ENCODE measurements at places on chromosomes 4 and X. TPM values are rescaled to one million over a fixed set of nuclear protein-coding genes. Genes with fewer than 3 reads are reported as not detected.
A peak's percentile ranks its signal among the peaks of the same experiment; 100 is the strongest.

DNA sequence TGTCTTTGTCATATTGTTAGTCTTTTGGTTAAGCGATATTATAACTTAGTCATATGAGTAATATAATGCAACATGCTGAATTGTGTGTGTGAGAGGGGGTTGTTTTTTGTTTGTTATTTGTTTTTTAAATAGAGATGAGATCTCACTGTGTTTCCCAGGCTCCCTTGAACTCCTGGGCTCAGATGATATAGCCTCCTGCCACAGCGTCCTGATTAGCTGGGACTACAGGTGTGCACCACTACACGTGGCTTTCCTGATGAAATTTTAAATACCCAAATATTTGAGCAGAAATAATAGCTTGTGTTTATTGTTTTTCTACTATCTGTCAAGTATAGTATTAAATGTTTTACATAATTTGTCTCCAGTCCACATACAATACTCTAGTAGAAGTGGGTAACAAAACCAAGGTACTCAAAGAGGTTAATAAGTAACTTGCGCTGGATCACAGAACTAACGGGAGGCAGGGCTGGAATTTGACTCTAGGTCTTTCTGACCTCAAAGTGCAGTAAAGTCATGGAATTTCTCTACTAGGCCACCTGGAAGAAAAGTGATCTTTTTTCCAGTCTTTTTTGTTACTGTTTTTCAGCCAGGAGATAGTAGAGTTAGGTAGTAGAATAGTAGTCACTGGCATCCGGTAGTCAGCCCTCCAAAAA lies 47.8 kb downstream of the CLCN3 start:
- H3K27ac ChIP-seq: no peak overlapping the region
- H3K36me3 ChIP-seq: peaks cover 38% of the 10 kb centered on the region
- H3K4me1 ChIP-seq: peaks cover 10% of the 10 kb centered on the region
- H3K4me3 ChIP-seq: no peak overlapping the region
- no peaks in the 10 kb centered on the region for H3K27me3 ChIP-seq

The FGD1 gene
- total RNA-seq: 0.14 TPM

- H3K4me3 ChIP-seq: no peak overlapping the region
- no peaks in the 10 kb centered on the region for H3K36me3 ChIP-seq
- no peaks in the 10 kb centered on the region for H3K4me1 ChIP-seq
- H3K27me3 ChIP-seq: no peaks in the 10 kb centered on the region
Measured at GRCh38 chr4:23934223-23934622, 44.4 kb upstream of the PPARGC1A start.

DNA sequence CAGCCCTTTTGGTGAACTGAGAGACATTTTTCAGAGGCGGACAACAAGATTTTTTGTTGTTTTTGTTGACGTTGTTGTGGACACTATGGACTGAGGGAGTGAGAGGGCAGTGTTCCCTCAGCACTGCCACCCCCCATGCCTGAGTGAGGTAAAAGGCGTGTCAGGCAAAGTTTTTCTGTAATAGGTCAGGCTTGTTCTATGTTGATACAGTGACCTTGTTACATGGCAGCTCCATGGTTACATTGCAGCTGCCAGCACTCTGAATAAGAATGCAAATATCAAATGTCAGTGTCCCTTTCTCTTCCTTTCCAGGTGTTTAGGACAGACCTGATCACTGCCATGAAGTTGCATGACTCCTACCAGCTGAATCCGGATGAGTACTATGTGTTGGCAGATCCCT lies 36.6 kb downstream of the JADE1 start:
- no peaks in the 10 kb centered on the region for H3K27me3 ChIP-seq
- no peak overlapping the region for H3K4me3 ChIP-seq
- no peak for DNase-seq
- H3K4me1 ChIP-seq: peaks cover 15% of the 10 kb centered on the region

- DNase-seq: no peak
- no peak overlapping the region for H3K4me3 ChIP-seq
- H3K27me3 ChIP-seq: no peaks in the 10 kb centered on the region
- peaks cover 8% of the 10 kb centered on the region for H3K4me1 ChIP-seq
Measured at GRCh38 chr4:153266988-153267387, 62.7 kb downstream of the TRIM2 start.

GRCh38 chr4:7364979-7365378 lies 69.8 kb downstream of the PSAPL1 start:
- H3K4me1 ChIP-seq: no peaks in the 10 kb centered on the region
- DNase-seq: no peak
- H3K36me3 ChIP-seq: no peaks in the 10 kb centered on the region

- H3K4me3 ChIP-seq: no peak overlapping the region
- H3K27ac ChIP-seq: no peak overlapping the region
- H3K4me1 ChIP-seq: peaks cover 8% of the 10 kb centered on the region
- no peaks in the 10 kb centered on the region for H3K36me3 ChIP-seq
- DNase-seq: no peak
- no peaks in the 10 kb centered on the region for H3K27me3 ChIP-seq
Measured at GRCh38 chr4:101123231-101123630, 224.1 kb downstream of the PPP3CA start.

GRCh38 chr4:130172156-130172555 lies 1076.2 kb downstream of the C4orf33 start:
- no peak overlapping the region for H3K27ac ChIP-seq
- no peaks in the 10 kb centered on the region for H3K36me3 ChIP-seq
- no peaks in the 10 kb centered on the region for H3K27me3 ChIP-seq

The SYTL5 gene
- total RNA-seq: not detected

GRCh38 chrX:137565921-137566745 lies at the start of gene ZIC3:
ZIC3 (plus strand) TSS chrX:137566127; CDS start chrX:137566692, 565 bp downstream.
- peak within 1 kb of the TSS; percentile 36 for H3K4me3 ChIP-seq
- H3K27me3 ChIP-seq: peaks cover 65% of the 10 kb centered on the region
- peak within 1 kb of the TSS; percentile 84 for H3K27ac ChIP-seq
- peaks cover 5% of the 10 kb centered on the region for H3K4me1 ChIP-seq

GRCh38 chr4:69600013-69600412 lies 39.4 kb downstream of the UGT2A2 start:
- H3K27me3 ChIP-seq: no peaks in the 10 kb centered on the region

DNA sequence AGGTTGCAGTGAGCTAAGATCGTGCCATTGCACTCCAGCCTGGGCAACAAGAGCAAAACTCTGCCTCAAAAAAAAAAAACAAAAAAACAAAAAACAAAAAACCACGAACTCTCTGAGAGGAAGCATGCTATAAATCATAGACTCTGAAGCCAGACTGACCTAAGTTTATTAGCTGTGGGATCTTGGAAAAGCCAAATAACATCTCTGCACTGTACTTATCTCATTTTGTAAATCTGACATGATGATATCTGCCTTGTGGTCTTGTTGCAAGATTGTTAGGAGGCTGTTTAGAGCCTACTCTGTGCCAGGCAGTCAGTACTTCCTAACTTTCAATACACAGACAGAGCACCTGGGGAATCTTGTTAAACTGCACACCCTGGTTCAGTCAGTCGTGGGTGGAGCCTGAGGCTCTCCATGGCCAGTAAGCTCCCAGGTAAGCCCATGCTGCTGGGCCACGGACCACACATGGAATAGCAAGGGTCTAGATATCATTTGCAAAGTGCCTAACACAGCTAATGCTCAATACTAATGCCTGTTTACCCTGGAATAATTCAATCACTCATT lies 107.6 kb upstream of the SMIM10 start:
- no peaks in the 10 kb centered on the region for H3K27me3 ChIP-seq
- H3K4me3 ChIP-seq: no peak overlapping the region
- no peak overlapping the region for H3K27ac ChIP-seq
- no peak for DNase-seq

The MID2 gene
- 4.5 TPM for total RNA-seq

- no peak overlapping the region for H3K4me3 ChIP-seq
- no peak overlapping the region for H3K27ac ChIP-seq
- no peaks in the 10 kb centered on the region for H3K27me3 ChIP-seq
- no peak for DNase-seq
- no peaks in the 10 kb centered on the region for H3K4me1 ChIP-seq
- H3K36me3 ChIP-seq: no peaks in the 10 kb centered on the region
Measured at GRCh38 chrX:27548624-27549023, 41.5 kb upstream of the DCAF8L2 start.

- no peak for DNase-seq
- no peaks in the 10 kb centered on the region for H3K27me3 ChIP-seq
- H3K4me3 ChIP-seq: no peak overlapping the region
- no peak overlapping the region for H3K27ac ChIP-seq
- H3K4me1 ChIP-seq: no peaks in the 10 kb centered on the region
Measured at GRCh38 chr4:141501931-141502330, 134.5 kb upstream of the IL15 start.

- H3K27me3 ChIP-seq: no peaks in the 10 kb centered on the region
- no peak for DNase-seq
- H3K27ac ChIP-seq: no peak overlapping the region
- no peaks in the 10 kb centered on the region for H3K4me1 ChIP-seq
- no peaks in the 10 kb centered on the region for H3K36me3 ChIP-seq
Measured at GRCh38 chr4:177566691-177567090, 124.5 kb upstream of the AGA start.

The MAMLD1 gene
- 14.2 TPM for total RNA-seq

GRCh38 chrX:20585782-20586181 lies 319.1 kb upstream of the RPS6KA3 start:
- H3K27ac ChIP-seq: no peak overlapping the region
- peaks cover 5% of the 10 kb centered on the region for H3K27me3 ChIP-seq
- H3K4me3 ChIP-seq: no peak overlapping the region
- no peaks in the 10 kb centered on the region for H3K36me3 ChIP-seq
- no peaks in the 10 kb centered on the region for H3K4me1 ChIP-seq
- DNase-seq: no peak

Data from activated CD4-positive, alpha-beta T cell treated with anti-CD3 and anti-CD28 coated beads, Interleukin-2, amount 10 ng/mL, durations not matched to agents 24 days and 14 days (primary cell).